Suppressor macrophage treated with lipopolysaccharide for 1 hour (primary cell): ENCODE measurements at places on chromosomes 1 and 21.

- no peak for DNase-seq
Measured at GRCh38 chr1:169731446-169731845, 2.4 kb downstream of the SELE start.

- peak; percentile 16 for DNase-seq
Measured at GRCh38 chr1:179883745-179884138, 1.7 kb downstream of the TOR1AIP1 start.

- peak; percentile 26 for DNase-seq
Measured at GRCh38 chr1:236522937-236523703, 662 bp upstream of the LGALS8 start.

DNA sequence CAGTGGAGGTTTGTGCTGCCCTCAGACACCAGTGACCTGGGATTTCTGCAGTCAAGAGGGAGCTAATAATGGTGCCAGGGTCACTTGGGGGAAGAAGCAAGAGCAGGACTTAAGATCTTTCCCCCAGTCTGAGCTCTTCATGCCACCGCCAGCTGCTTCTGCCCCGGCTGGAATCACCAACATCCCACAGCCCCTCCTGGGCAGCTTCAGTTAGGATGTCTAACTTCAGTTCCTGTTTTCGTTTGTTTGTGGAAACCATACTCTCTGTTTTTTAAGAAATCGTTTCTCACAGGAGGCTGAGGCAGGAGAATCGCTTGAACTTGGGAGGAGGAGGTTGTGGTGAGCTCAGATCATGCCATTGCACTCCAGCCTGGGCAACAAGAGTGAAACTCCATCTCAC lies 25.6 kb upstream of the PRDM2 start:
- peak; percentile 10 for DNase-seq

GRCh38 chr1:208225954-208226937 lies 17.9 kb downstream of the PLXNA2 start:
- DNase-seq = no peak

DNA sequence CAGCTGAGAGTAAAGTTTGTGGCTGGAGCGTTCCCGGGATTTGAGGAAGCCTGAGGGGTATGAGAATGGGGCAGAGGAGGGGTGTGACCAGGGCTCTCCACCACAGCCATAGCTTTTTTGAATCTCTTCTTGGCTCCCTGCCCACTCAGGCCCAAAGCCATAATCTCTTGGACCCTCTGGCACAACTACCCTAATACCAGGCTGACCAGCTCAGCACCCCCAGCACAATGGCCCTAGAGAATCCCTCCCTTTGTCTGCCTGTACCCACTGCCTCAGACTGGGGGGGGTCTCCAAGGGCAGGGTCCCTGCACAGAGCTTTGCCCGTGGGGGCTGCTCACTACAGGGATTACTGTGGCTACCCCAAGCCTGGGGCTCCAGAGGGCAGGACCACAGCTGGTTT lies 7.5 kb downstream of the DENND4B start:
- no peak for DNase-seq

DNA sequence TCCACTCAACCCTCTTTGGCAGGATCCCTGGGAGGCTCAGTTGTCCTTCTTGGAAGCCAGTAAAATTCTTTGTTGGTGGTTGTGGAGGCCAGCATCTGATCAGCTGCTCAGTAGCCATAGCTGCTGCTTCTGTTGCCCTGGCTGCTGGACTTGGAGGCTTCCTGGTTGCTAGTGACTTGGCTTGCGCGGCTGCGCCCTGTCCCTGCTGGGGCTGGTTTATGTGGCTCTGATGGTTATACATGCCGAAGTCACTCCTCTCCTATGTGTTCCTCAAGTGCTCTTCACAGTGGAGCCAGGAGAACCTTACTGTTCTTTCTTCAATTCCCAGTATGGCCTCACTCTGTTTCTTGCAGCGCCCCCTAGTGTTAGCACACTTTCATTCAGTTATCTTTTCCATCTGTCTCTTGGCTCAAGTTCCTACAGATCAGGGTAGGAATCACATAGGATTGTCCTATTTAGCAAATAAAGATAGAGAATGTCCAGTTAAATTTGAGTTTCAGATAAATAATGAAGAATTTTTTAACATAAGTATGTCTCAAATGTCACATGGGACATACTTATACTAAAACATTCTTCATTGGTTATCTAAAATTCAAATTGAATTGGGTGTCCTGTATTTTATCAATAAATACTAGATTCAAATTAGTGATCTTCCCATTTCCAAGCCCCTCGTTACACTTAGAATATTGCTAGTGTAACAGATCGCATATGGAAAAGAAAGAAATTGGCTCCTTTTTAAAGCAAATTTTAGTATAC lies 176.5 kb downstream of the TGFB2 start:
- peak; percentile 84 for DNase-seq

- no peak for DNase-seq
Measured at GRCh38 chr1:4975856-4976255, 321.4 kb downstream of the AJAP1 start.

DNA sequence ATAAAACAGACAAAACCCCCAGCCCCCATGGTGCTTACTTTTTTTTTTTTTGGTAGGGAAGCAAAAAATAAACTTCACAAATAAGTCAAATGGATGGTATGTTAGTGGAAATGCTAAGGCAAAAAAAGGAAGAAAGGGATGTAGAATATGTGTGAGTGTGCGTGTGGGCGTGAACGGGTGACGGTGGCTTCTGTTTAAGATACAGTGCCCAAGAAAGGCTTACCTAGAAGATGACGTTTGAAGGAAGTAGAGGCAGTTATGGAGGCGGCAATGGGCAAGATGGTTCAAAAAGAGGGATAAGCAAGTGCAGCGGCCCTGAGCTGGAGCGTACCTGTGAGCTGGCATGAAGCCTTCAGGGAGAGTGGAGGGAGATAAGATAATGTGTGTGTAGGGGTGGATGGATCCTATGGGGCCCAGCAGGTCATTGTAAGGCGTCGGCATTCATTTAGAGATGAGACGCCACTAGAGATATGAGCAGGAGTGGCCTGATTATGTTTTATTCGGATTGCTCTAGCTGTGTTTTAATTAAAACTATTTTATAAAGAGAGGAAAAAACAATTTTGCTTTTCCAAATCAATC lies 19.9 kb downstream of the LEPR start:
- DNase-seq = no peak

GRCh38 chr21:15121655-15122120 lies 56.9 kb upstream of the NRIP1 start:
- peak; percentile 9 for DNase-seq

- no peak for DNase-seq
Measured at GRCh38 chr1:184437291-184437690, 50.5 kb downstream of the C1orf21 start.

DNA sequence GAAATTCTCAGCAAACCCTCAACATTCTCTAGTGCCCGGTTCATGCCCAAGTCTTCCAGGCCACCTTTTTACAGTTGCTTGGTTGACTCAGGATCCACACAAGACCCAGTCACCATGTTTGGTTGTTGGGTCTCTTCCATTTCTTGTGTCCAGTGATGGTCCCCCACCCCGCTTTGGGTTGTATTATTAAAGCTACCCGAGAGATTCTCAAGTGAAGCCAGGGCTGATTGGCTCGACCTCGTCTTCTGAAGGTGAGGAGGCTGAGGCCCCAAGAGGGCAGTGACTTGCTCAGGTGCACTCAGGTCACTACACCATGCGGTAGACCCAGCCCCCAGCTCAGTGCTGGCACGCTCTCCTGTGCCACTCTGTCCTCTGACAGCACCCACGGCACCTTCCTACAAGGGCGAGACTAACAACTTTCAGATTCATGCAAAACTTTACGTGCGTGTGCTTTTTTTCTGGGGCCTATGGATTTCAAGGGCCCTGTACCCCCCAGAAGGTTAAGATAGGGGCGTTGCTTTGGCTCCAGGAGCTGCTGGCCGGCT lies 50.3 kb downstream of the CAPN9 start:
- DNase-seq = no peak

DNA sequence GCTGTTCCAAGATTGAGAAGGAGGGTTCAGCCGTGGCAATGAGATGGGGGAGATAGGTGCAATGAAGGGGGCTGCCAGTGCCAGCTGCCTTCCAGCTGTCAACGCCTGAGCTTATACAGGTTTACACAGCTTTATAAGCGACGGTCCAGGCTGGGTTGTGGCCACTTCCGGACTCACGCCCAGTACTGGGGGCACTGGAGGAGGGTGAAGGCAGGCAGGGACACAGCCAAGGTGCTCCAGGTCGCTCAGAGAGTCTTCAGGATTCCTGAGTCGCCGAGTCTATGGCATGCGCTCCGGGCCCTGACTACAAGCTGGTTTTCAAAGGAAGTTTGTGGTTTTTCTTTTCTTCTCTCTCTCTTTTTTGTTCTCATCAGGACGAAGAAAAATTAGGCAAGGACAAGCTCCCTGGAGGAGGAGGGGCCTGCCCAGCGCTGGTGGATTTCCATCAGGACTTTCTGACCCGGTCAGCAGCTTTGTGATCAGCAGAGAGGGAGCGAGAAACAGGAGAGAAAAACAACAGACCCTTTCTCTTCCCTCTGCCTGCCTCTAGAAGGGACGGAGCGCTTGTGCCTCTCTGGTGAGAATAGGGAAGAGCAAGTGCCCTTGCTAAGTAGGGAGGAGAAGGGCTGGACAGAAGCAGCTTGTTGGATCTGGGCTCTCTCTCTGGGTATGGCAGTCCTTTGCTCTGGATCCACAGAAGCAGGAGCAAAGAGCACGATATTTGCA lies at the start of gene MINDY1:
Gene MINDY1 (minus strand): TSS at position 576 of the 726 bp plus-strand sequence. CDS start 4,285 bp downstream, outside the sequence.
- DNase-seq = peak; percentile 78

DNA sequence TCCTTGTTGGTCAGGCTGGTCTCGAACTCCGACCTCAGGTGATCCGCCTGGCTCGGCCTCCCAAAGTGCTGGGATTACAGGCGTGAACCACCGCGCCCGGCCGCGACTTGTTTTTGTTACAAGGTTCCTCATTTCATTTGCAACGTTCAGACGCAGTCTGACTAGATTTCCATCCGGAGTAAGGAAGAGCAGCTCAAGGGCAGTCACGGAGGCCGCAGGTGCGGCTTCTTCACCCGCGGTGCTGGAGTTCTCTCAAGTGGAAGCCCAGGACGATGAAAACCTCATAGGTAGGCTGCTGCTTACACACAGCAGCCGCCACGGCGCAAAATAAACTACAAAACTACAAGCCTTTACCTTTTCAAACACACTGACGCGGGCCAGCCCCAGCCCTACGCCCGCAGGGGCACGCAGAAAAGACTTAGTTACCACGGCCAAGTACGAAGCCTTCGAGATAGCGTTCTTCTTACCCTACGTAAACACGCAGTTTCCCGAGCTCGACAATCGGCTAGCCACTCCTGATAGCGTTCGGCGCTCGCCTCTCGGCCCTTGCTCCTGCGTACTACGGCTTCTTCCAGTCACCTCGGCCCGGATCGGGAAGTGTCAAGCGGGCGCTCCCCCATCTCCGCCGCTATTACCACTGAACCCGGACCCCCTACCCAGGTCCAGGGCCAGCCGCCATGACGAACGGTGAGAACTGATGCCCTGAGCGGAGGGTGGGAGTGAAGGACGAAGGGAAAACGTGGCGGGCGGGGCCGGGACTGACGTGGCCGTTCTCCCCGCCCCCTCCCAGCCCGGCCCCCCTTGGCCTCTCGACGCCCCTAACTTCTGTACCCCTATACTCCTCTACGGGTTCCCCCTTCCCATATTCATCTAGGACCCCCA lies at the start of gene TMEM167B:
Gene TMEM167B (plus strand): TSS at position 569 of the 882 bp plus-strand sequence. CDS start 109 bp downstream, at position 678.
- peak; percentile 94 for DNase-seq

DNA sequence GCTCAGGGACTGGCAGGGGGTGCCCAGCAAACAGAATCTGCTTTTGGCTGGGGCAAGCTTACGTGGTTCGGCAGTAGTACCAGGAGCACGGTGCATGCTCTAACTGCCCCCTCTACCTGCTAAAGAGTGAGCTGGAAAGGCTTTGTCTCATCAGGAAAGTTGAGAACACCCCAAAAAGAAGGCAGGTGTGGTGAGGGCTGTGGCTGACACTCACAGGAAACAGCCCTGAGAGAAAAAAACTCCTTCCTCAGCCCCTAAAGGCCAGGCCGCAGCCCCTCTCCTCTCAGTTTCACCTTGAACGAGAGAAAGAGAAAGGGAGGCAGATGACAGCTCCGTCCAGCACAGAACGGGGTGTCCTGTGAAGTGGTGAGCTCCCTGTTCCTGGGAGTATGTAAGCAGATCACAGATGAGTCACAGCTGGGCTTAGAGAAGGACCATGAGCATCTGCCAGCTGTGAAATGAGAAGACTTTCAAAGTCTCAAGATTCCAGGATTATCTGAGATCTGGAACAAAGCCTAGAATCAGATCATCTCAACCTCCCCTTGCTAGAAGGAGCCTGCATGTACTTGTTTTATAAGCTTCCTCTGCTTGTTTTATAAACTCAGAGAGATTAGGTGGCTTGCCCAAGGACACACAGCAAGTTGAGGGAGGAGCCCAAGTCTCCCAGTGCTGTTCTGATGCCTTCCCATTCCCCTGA lies 13.4 kb downstream of the LAPTM5 start:
- peak; percentile 50 for DNase-seq

GRCh38 chr21:39881661-39882060 lies 14.4 kb downstream of the PCP4 start:
- DNase-seq = no peak

DNA sequence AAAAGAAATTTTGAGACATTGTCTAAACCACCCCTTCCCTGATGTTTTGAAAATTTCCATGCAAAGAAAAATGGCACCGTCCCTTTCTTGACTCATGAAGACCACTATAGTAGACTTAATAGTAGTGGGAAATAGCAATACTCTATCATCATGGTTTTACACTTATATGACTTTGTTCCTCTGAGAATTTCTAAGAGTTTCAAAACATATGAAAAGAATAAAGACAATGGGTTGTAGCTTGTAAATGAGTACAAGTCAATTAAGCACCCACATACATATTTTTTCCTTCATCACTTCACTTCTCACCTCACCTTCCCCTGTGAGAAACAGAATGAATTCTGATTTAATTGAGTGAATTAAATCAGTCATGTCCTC lies 151.7 kb downstream of the LYPLAL1 start:
- DNase-seq = no peak

GRCh38 chr1:8752921-8753713 lies 64.3 kb downstream of the RERE start:
- no peak for DNase-seq

- no peak for DNase-seq
Measured at GRCh38 chr1:93815366-93816110, 63.5 kb downstream of the DNTTIP2 start.

DNA sequence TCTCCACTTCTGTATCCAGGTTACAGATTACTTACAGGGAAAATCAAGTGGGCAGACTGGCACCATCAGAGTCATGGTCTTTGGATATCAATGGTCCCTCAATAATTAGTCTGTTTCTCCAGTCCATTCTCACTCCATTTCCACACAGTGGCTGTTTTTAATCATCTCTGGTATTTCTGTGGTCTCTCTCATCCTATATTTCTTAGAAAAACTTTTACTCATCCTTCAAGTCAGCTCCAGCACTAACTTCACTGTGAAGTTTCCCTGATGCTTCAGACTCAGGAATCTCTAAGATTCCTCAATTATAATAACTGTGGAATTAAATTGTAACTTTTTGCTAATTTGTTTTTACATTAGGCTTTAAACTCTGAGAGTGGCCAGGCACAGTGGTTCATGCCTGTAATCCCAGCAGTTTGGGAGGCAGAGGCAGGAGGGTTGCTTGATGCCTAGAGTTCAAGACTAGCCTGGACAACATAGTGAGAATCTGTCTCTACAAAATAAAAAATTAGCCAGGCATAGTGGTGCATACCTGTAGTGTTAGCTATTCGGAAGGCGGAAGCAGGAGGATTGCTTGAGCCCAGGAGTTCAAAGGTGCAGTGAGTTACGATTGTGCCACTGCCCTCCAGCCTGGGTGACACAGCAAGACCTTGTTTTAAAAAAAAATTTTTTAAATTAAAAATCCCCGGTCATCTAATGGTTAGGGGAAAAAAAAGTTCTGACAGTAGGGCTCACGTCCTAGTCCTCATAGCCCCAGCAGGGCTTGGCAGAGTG lies 10.6 kb downstream of the CD160 start:
- no peak for DNase-seq

- DNase-seq = peak; percentile 29
Measured at GRCh38 chr1:209207126-209207700, 376.3 kb upstream of the CAMK1G start.

- DNase-seq = peak; percentile 56
Measured at GRCh38 chr1:25809283-25809926, 9.4 kb downstream of the SELENON start.
